ENCODE measurements at places on chromosomes 12 and 14. TPM values are rescaled to one million over a fixed set of nuclear protein-coding genes. Genes with fewer than 3 reads are reported as not detected.

GRCh38 chr12:132061197-132061596 lies 82.9 kb downstream of the DDX51 start:
- DNase-seq = no peak

DNA sequence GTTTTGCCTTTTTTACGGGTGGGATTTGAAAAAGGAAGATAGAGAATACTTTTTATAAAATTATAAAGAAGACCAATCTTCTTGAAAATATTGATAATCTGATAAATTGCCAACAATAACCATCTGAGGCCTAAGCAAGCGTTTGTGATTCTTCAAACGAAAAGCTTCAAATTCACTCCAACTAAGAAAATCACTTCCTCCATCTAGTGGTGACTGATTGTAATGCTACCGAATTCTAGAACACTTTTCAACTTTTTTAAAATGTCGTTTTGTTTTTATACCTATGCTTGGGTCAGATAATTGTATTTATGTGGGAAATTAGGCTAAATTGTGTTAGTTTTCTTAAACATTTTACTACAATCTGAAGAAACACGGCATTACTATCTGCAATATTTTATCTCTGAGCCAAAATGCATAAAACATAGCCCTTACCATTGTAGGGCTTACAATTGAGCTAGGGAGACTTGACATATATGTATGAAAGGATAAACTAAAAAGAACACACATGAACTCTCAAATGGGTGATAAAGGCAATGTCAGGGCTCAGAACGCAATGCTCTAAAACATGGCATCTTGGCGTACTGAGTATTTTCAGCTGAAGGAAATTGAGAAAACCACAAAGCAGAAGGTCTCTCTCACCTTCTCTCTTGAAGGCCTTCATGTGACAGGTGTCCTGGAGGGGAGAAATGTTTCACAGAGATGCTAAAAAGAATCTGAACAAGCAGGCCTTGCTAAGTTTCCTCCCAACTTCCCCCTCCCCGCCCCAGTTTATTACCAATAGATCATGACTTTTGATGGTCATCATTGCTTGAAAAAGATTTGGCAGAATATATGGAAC lies 36.8 kb upstream of the G2E3 start:
- no peak for DNase-seq

GRCh38 chr12:104827587-104827986 lies 130.5 kb downstream of the SLC41A2 start:
- no peak for DNase-seq

- DNase-seq = no peak
Observed at GRCh38 chr14:104982548-104983230, 2.9 kb upstream of the CLBA1 start.

GRCh38 chr14:65847075-65847847 lies 434.7 kb downstream of the FUT8 start:
- DNase-seq = no peak

GRCh38 chr12:62839869-62840660 lies 94.9 kb downstream of the PPM1H start:
- DNase-seq = no peak

DNA sequence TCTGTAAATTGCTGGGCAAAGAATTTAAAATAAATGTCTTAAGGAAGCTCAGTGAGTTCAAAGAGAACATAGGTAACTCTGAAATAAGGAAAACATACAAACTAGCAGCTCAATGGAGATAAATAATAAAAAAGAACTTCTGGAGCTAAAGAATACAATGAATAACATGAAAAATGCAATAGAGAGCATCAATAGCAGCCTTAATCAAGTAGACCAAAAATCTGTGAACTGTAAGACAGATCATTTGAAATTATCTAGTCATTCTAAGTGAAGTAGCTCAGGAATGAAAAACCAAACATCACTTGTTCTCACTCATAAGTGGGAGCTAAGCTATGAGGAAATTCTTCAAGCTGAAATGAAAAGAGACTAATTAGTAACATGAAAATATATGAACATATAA lies 5.8 kb upstream of the ABCC9 start:
- no peak for DNase-seq

GRCh38 chr12:105765053-105766014 lies 373.4 kb downstream of the NUAK1 start:
- no peak for DNase-seq

DNA sequence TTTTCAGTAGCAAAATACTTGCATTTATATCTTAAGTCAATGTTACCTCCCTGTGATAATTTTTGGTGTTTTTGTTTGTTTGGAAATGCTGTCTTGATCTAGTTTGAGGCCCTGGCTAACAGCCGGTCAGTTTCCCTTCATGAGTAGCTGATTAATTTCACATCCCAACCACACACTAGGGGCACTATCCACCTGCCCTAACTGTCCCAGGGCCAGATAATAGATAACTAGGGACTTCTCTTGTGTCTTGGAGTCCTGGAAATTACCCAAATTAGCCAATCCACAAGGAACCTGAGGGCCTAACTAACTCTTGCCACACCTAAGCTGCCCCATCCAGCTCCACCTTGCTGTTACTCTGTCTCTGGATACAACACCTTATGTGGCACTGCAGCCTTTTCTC lies 399.9 kb downstream of the FOXG1 start:
- no peak for DNase-seq

DNA sequence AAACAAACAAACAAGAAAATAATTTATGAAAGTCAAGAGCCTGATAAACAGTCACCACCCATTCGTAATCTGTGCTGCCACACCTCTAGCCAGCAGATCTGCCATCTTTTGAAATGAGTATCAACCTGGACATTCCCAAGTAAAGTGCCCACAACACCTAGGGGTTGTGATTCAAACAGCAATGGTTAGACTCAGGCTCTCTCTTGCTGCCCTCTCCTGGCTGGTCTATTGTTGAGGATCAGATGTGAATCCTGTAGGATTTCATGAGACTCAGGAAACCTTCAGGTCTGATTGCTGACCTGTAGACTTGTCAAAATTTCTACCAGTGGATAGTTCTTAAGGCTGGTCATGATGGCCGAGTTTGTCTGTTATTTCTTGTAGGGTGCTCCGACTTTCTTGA lies 26.8 kb downstream of the DGLUCY start:
- no peak for DNase-seq

DNA sequence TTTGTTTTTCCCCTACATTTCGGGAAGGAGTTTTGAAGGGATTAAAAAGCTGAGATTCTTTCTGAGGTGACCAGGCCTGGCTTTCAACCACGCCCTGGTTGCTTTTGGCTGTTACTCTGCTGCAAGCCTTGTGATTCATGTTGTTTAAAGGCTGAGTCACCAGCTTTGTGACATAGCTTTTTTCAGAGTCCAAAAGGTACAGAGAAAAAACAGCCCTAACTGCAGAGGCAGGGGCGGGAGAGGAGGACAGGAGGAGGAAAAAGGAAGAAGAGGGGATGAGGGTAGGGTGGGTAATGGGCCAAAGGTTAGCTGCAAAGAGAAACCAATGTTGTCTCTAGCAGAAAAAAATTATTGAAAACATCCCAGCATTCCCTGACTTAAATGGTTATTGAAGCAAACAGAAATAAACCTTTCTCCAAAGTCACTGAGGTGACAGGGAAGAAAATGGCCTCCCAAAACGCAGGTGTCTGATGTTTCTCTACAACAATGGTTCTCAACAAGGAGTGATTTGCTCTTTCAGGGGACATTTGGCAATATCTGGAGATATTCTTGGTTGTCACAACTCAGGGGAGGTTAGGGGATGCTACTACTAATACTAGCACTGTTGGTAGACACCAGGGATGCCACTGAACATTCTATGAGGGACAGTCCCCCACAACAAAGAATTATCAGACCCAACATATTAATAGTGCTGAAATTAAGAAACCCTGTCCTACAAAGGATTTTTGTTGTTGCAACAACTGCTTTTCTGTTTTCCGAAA lies 2.1 kb upstream of the UBC start:
- peak; percentile 83 for DNase-seq

DNA sequence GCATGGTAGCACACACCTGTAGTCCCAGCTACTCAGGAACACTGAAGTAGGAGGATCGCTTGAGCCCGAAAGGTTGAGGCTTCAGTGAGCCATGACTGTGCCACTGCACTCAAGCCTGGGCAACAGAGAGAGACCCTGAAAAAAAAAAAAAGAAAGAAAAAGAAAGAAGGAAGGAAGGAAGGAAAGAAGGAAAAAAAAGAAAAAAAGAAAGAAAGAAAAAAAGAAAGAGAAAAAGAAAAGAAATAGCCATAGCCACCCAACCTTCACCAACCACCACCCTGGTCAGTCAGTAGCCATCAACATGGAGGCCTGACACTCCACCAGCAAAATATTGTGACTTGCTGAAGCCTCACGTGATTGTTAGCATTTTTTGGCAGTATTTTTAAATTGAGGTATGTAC lies 21.4 kb upstream of the TMEM263 start:
- no peak for DNase-seq

GRCh38 chr14:34368115-34368970 lies 93.7 kb downstream of the SPTSSA start:
- DNase-seq = no peak

- no peak for DNase-seq
Observed at GRCh38 chr12:119457271-119457670, 122.7 kb downstream of the CCDC60 start.

GRCh38 chr12:47870175-47870781 lies 34.5 kb downstream of the VDR start:
- DNase-seq = peak; percentile 73

GRCh38 chr14:72463291-72463866 lies 430.5 kb downstream of the DPF3 start:
- no peak for DNase-seq

DNA sequence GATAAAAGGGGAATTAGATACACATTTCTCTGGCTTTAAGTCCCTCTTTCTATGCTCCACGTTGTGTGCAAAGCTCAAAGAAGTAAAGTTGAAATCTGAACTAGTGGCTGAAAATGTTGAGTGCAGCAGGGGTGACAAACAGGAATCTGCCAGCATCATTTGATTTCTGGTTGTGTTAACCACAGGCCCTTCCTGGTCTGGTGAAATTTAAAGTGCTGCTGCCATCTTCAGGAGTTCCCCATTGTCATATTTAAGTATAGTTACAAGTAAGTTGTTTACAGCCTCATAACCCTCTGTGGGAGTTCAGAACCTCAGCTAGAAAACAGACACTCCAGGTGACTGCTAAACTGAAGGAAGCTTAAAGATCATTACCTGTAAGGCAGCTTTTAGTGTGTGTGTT lies 90.9 kb upstream of the CCDC196 start:
- no peak for DNase-seq

- DNase-seq = no peak
Observed at GRCh38 chr14:73524493-73524892, 12.4 kb upstream of the ACOT1 start.

DNA sequence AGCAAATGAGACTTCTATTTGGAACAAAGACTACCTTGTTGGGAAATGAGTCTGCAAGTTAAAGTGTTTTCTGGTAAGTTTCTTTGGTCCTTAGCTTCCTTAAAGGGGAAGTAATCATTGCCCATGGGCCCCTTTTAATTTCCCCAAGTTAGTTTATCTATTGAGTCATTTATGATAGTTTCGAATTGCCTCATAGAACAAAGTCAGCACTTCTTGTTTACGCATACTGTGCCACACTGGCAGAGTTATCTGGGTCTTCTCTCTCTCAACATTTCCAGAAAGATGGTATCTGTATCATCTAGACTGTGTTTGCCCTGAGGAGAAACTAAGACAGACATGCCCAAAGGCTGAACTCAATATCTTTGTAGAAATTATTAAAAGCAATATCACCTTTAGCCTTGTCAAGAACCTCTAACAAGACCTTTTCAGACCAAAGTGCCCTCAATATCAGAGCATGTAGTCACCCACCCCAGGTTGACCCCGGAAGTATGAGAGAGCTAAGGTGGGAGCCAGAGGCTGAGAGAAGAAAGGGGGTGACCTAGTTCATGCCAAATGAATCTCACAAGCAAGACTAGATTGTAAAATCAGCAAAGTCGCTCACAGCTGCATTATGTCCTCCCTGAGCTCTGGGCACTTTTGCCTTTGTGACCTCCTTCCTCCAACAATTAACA lies 40.0 kb downstream of the GPR65 start:
- DNase-seq = no peak

DNA sequence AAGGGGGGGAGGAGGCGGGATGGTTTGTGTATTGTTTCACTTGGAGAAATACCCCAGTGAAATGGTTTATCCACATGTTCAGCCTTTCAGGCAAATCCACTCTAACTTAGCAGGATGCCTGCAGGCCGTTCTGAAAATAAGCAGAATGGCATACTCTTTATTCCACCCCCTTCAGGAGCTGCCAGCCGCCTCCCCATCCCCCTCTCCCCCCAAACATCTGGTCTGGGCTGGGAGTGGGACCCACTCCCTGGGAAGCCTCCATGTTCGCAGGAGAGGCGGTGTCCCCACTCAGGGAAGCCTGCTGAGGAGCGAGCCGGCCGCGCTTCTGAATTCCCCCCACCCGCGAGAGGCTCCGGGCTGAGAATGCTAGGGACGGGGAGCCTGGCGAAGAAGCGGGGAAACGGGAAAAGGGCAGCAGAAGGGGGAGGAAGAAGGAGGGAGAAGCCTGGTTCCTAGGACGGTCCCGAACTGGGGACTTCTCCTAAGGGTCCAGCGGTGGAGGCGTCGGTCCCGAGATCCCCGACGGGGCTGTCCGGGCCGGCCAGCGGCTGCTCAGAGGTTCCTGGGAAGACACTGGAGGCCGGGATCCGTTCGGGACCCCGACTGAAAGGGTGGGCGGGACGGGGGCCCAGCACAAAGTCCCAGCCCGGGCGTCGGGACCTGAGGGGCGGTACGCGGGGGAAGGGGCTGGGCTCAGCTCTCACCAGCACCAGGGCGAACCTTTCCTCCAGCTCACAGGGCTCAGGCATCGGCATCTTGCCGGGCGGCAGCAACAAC lies 666 bp downstream of the FMNL3 start:
- DNase-seq = peak; percentile 24

DNA sequence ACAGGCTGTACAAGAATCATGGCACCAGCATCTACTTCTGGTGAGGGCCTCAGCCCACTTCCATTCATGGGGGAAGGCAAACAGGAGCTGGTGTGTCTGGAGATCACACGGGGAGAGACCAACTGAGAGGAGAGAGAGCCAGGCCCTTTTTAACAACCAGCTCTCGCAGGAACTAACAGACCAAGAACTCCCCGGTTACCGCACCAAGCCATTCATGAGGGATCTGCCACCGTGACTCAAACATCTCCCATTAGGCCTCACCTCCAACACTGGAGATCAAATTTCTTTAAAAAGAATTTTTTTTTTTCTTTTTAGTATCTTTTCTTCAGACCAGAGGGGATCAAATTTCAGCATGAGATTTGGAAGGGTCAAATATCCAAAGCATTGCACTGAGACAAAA lies 16.7 kb upstream of the AQP2 start:
- DNase-seq = no peak

- DNase-seq = no peak
Observed at GRCh38 chr14:22887990-22888378, 5.0 kb downstream of the REM2 start.

The NXPH4 gene
- total RNA-seq = not detected

The ASB2 gene
- 274 TPM for total RNA-seq

The KRT77 gene
- not detected for total RNA-seq

The CPNE6 gene
- not detected for total RNA-seq

The ZFYVE1 gene
- total RNA-seq = 15.4 TPM

The BRI3BP gene
- 1.6 TPM for total RNA-seq

The LRRIQ1 gene
- total RNA-seq = not detected

The C3AR1 gene
- total RNA-seq = 2.9 TPM

The ATL1 gene
- 1.4 TPM for total RNA-seq

The NCAPD2 gene
- total RNA-seq = 10.1 TPM

Measured in psoas muscle (tissue), 8 donors.